ENCODE measurements at places on chromosomes 1 and 21. TPM values are rescaled to one million over a fixed set of nuclear protein-coding genes. Genes with fewer than 3 reads are reported as not detected.

The CMPK1 gene
- total RNA-seq: 98.1 TPM

The CTSK gene
- 3.5 TPM for total RNA-seq

The S100A3 gene
- total RNA-seq: not detected

- DNase-seq: no peak
Measured at GRCh38 chr1:218742467-218743262, 397.5 kb downstream of the TGFB2 start.

DNA sequence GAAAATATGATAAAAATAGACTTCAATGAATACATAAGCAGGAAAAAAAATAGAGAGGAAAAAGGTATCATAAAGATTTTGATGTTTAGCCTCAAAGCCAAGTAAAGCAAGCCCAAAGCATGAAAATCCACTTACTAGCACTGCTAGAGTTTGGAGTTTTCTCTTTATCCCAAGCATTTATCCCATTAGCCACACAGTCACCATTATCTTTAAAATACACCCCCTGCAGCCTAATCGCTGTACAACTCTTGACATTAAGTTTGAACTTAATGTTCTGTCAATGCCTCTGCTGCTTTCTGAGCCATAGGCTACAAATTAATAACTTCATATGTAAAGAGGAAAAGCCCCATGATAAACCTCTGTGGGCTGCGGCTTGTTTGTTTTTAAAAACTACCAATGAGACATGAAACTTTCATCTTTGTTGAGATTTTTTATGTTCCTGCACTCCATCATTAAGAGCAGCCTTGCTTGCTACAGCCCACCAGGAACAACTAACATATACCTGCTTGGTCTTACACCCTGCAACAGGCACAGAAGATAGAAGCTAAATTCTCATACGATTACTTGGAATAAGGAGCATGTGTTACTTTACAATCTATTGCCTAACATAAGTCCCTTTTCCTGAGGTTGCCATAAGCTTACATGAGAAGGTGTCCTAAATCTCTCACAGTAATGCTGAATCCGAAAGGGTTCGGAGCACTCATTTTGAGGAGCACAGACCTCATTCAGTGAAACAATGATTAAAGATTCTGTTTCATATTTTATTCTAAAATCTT is 202.4 kb downstream of the SMYD3 start:
- DNase-seq: no peak

DNA sequence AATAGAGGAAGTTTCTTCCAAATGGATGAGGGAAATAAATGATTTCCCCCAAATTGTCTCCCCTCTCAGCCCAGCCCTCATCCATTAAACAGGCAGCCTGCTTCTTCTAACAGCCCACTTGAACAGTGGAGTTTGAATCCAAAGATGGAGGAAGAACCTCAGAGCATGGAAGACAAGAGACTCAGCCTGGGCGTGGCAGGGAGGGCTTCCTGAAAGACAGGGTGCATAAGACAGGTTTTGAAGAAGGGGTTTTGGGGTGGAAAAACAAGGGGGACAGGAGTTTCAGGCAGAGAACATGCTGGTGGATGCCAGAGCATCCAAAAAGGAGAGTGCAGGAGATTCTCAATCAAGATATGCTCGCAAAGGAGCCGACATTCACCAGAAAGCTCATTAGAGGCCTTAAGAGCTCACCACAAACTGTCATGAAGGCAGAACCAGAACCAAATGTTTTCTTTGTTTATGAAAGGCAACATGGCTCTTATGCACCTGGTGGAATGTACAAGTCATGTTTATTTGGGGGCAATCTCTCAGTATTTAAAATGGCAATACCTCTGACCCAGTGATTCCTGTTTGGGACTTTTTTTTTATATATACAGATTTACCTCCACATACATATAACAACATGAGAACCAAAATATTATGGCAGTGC is 26.5 kb upstream of the TSPEAR start:
- no peak for DNase-seq

DNA sequence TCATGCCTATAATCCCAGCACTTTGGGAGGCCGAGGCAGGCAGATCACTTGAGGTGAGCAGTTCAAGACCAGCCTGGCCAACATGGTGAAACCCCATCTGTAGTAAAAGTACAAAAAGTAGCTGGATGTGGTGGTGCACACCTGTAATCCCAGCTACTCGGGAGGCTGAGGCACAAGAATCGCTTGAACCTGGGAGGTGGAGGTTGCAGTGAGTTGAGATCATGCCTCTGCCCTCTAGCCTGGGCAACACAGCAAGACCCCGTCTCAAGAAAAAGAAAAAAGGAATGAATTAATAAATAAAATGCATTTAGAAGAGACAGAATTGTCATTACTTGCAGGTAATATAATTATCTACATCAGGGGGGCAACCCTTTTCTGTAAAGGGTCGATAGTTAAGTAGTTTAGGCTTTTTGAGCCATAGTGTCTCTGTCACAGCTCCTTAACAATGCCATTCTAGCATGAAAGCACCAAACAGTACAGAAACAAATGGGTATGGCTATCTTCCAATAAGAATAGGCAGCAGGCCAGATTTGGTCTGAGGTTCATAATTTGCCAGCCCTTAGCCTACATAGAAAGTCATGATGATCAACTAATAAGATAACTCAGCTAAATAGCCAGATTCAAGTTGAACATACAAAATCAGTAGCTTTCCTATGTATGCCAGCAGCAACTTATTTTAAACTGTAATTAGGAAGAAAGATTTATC is 56.8 kb downstream of the RPRD2 start:
- DNase-seq: no peak
